ENCODE measurements at places on chromosomes 3 and 15. TPM values are rescaled to one million over a fixed set of nuclear protein-coding genes. Genes with fewer than 3 reads are reported as not detected.

Gene CASR
- total RNA-seq, result not detected

Gene TNFAIP8L3
- 22.4 TPM for total RNA-seq

Gene PLOD2
- 46.1 TPM for total RNA-seq

Gene GP5
- 0.49 TPM for total RNA-seq

Gene EDEM1
- total RNA-seq, result 32.6 TPM

Gene CHRNA7
- 0.18 TPM for total RNA-seq

Gene EXOG
- 39.6 TPM for total RNA-seq

Gene CPN2
- not detected for total RNA-seq

Data from fibroblast of the aortic adventitia (primary cell).